Activated CD4-positive, CD25-positive, alpha-beta regulatory T cell treated with anti-CD3 and anti-CD28 coated beads, Interleukin-2, amount 50 U/mL, for 72 hours (primary cell): ENCODE measurements at places on chromosomes 5 and 9.

- DNase-seq = no peak
Observed at GRCh38 chr5:39396843-39397242, 27.9 kb downstream of the DAB2 start.

GRCh38 chr5:136979131-136979530 is 520.0 kb downstream of the SPOCK1 start:
- no peak for DNase-seq

- no peak for DNase-seq
Observed at GRCh38 chr5:53160895-53161294, 51.3 kb upstream of the MOCS2 start.

DNA sequence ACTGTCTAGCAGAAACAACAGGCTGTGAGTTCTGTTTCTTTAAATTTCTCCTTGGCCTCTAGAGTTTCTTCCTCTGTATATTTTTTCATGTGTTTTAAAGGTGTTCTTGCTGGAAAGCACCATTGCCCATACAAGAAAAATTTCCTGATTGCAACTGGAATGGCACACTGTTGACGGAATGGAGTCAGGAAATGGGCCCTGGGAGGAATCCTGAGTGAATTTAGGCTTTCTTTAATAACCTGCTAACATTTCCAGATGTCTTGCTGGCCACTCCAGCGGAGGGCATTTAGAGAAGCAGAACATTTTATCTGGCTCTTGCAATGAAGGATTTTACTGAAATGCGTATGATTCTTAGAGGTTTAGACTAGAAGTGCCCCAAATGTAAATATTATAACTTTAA is 736.3 kb downstream of the TAF11L14 start:
- DNase-seq = no peak

DNA sequence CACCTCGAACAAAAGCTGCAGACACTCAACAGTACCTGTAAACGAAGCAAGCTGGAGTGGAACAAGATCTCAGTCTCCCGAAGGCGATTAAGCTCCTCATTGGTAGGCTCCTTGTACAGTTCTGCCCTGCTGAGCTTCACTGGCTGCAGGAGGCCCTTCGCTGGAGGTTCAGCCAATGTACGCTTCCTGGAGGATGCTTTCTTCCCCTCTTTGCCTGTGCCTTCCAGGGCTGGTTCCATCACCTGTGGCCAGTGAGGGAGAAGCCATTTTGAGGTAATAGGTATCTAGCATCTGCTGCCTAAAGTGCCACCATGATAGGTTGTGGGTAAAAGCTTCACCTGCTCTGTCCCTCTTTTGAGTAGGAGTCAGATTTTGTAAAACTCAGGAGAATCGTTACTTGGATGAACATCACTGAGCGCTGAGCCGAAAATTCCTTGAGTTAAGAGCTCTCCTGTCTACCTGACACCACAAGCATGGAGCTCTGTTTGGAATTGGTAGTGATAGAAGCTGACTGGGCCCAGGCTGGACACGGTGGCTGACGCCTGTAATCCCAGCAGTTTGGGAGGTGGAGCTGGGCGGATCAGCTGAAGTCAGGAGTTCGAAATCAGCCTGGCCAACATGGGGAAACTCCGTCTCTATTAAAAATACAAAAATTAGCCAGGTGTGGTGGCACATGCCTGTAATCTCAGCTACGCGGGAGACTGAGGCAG is 1.4 kb downstream of the NOL6 start:
- DNase-seq = no peak

- DNase-seq = no peak
Observed at GRCh38 chr5:93431250-93431649, 149.8 kb downstream of the NR2F1-AS1 start.

GRCh38 chr9:2255128-2255527 is 240.0 kb downstream of the SMARCA2 start:
- no peak for DNase-seq

DNA sequence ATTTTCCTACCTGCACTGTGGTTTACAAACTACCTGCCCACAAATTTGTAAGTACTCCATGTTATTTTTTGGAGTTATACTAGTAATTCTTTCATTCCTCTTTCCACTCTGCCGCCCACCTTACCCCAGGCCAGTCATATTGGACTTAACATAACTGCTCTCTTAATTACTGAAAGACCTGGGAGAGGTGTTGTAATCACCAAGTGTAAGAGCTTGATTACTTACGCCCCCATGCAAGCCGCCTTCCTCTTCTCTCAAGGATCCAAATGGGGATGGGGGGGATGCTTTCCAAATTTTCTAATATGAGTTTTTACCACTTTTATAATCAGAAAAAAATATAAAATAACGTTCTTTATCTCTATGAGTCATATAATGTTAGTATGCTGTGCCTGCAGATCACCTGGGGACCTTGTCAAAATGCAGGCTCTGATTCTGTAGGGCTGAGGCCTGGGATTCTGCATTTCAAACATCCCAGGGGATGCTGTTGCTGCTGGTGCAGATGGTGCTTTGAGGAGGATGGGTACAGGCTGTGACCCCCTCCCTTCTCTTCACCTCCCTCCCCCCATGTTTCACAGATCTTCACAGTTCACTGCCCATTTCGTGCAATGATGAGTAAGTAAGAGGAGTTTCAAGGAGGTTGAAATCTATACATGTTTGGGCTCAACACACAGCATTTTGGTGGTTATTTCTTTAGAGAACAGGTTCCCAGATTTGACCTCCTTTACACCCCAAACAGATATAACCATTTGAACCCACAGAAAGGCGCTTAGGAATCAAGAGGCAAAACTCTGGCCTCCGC is 87.3 kb downstream of the SEC61B start:
- no peak for DNase-seq

DNA sequence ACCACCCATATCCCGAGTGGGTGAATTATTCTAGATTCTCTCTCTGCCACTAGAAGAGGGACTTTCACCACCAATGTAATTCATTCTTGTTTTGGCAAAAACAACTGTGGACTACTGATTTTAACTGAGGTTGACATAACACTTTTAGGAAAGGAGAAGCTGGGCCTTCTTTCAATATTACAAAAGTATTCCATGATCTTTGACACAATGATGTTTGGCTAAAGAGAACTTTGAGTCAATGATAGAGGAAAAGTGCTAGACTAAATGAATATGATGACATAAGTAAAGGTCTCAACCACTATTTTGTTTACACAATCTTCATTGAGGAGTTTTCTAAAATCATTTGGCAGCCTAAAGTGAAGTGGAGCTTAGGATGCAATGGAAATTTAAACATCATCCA is 336.9 kb upstream of the PDE4D start:
- no peak for DNase-seq

- no peak for DNase-seq
Observed at GRCh38 chr5:146291421-146292074, 47.1 kb upstream of the POU4F3 start.

GRCh38 chr5:14932902-14933469 is 61.4 kb upstream of the ANKH start:
- no peak for DNase-seq

GRCh38 chr5:661891-662750 is 31.0 kb downstream of the TPPP start:
- no peak for DNase-seq

GRCh38 chr9:14670718-14671117 is 22.5 kb downstream of the ZDHHC21 start:
- no peak for DNase-seq

- DNase-seq = no peak
Observed at GRCh38 chr5:67338421-67338820, 141.8 kb upstream of the CD180 start.

GRCh38 chr5:143094087-143094521 is 309.4 kb downstream of the NR3C1 start:
- no peak for DNase-seq

DNA sequence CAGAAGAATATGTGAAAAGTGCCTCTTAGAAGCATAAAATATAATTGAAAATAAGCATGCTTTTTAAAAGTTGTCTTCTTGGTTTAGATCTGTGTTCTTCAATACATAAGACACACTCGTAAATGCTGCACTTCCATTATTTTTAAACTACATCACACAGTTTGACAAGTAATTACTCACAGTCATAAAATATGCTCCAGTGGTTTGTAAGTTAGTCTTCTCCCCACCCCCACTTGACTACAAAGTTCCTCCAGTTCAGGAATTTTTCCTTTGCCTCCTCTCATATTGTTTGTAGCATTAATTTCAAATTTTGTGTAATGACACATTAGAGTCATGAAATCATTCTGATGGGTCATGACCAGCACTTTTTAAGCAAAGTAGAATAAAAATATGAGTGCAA is 60.3 kb upstream of the PTGER4 start:
- DNase-seq = no peak

DNA sequence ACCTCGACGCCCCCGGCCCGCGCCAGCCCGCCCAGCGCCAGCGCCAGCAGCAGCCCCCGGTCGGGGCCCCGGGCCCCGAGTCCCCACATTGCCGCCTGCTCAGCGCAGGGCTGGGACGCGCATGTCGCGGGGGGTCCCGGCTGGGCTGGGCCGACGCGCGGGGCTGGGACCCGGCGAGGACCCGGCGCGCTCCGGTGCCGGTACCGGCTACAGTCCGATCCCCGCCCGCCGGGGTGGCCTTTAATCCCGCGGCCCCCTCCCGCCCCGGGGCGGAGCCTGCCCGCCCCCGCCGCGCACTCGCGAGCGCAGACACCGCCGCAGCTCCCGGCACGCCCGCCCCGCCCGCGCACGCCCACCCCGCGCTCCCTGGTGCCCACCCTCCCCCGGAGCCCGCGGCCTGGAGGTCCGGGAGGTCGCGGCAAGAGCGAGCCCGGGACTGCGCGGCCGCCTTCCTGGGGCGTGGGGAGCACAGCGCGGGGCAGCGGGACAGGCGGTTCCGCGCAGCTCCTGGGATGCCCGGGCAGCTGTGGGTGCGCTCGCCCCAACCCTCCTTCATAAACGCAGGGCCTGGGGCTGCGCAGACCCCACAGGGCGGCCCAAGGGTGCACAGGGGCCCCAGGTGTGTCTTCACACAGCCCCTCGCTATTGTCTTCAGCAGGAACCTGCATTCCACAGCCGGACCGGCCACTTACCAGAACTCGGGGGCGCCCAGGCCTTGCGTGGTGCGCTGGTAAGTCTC is at the start of gene SLC9A3:
Gene SLC9A3, minus strand, starts transcription at position 216 of the 739 bp plus-strand sequence.
- no peak for DNase-seq

DNA sequence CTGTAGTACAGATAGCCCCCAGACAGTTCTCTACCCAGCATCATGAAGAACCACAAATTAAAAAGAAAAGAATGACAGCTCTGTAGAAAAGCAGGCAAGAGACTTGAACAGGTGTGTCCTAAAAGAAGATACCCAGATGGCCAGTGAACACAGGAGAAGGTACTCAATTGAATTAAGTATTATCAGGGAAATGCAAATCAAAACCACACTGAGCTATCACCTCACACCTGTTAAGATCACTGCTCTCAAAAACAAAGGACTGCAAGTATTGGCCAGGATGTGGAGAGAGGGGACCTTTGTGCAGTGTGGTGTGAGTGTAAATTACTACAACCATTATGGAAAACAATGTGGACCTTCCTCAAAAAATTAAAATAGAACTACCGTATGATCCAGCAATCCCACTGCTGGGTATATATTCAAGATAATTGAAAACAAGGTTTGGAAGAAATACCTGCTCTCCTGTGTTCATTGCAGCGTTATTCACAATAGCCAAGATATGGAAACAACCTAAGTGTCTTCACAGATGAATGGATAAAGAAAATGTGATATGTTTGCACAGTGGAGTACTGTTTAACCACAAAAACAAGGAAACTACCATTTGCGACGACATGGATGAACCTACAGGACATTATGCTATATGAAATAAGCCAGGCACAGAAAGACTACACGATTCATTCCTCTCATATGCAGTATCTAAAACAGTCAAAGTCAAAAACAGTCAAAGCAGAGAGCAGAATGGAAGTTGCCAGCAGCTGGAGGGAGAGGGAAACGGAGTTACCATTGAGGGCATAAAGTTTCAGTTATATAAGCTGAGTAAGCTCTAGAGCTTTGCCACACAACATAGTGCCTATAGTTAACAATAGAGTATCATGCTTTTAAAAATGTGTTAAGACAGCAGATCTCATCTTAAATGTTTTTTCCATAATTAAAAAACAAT is 102.6 kb downstream of the WNK2 start:
- no peak for DNase-seq

DNA sequence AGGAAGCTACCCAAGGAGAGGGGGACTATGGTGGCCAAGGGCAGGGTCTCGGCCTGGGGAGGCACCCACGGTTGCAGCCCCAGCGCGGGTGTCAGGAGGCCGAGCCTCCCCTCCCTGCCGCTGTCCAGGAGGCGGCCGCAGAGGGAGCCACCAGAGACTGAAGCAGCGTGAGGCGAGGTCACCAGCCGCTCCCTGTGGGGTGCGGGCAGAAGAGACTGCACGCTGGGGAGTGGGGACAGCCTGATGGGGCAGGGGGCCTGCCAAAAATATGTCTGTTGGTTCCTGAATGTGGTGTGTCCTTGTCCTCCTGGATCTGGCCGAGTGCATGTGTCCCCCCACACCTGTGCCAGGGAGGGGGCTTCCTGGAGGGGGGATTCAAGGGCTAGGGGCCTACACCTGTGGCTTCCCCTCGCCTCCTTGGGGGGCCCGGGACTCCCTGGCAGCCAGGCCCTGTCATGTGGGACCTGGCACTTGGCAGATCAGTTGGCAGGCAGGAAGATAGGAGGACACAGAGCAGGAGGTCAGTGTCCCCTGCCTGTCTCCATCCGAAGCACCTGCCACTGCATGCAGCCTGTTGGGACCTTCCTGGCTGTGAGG is 131.2 kb downstream of the DAB2IP start:
- no peak for DNase-seq

- DNase-seq = no peak
Observed at GRCh38 chr5:172685091-172685490, 44.0 kb downstream of the NEURL1B start.

DNA sequence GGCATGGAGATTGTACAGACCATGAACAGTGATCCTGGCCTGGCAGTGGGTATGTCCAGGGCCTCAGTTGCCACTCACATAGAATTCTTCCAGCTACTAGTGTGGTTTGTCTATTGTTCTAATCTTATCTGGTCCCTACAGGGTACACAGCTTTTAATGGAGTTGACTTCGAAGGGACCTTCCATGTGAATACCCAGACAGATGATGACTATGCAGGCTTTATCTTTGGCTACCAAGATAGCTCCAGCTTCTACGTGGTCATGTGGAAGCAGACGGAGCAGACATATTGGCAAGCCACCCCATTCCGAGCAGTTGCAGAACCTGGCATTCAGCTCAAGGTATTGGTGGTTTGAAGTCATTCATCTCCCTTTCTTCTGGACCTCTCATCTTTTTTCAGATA is 43.8 kb downstream of the THBS4 start:
- DNase-seq = no peak

DNA sequence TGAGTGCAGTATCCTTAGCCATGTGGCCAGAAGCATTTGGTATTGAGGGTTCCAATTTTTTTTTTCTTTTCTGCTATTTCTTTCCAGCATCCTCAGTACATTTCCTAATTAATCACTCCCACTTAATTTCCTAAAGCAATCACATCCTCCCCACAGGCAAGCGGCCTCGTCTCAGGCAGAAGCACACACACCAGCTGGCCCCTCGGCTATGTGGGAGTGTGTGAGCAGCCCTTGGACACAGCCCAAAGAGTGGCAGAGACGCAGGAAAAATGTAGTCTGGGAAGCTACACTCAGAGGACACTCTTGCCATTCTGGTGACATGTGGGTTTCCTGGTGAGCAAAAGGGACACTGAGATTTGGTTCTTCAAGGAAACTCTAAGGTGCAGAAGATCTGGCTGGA is 20.7 kb downstream of the SLIT3 start:
- no peak for DNase-seq
